RPMI7951 (cell line): ENCODE measurements at places on chromosomes 3 and 15. TPM values are rescaled to one million over a fixed set of nuclear protein-coding genes. Genes with fewer than 3 reads are reported as not detected.

The OR5K2 gene
- total RNA-seq = not detected in 2 replicates

DNA sequence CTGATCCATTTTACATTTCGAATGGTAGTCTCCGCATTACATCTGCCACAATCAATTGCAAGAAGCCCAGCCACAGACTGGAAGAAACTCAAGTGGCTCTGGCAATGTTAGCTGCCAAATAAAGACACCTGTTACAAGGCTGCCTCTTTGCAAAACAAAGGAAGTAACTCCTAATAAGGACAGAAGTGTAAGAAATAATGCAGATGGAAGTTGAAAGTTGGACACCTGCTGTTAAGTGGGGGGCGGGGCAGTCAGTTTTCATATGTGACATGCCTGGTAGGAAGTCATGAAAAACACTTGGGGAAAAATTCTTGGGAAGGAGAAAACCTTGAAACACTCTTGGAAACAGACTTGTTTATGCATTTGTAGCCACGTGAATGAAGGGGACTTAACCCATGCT is 54.1 kb upstream of the ATP2C1 start:
- no peak for DNase-seq

DNA sequence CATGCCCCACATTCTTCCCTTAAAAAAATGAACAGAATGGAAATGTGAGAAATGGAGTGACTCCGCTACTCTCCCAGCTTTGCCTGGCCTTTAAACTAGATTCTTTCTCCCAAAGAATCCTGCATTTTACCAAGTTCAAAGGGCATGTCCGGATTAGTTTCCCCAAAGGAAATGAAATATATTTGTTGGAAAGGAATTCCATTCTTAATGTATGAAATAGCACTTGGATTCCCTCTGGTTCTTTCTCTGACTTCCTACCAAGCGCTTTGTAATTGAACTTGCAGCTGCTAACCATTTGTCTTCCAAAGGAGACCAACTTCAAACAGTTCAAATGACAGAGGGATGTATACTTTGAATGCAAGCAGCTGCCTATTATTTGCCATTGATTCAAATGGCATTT is 18.9 kb downstream of the MAP2K1 start:
- DNase-seq = no peak

- no peak for DNase-seq
Measured at GRCh38 chr3:174270841-174271240, 588.3 kb upstream of the NAALADL2 start.

The HYAL1 gene
- total RNA-seq = 0.29 and 0.72 TPM in 2 replicates
